Fibroblast of the aortic adventitia (primary cell): ENCODE measurements at places on chromosomes 1 and 21. TPM values are rescaled to one million over a fixed set of nuclear protein-coding genes. Genes with fewer than 3 reads are reported as not detected.

GRCh38 chr1:25587290-25587689, 29.3 kb upstream of the MAN1C1 start:
- no peak for DNase-seq

DNA sequence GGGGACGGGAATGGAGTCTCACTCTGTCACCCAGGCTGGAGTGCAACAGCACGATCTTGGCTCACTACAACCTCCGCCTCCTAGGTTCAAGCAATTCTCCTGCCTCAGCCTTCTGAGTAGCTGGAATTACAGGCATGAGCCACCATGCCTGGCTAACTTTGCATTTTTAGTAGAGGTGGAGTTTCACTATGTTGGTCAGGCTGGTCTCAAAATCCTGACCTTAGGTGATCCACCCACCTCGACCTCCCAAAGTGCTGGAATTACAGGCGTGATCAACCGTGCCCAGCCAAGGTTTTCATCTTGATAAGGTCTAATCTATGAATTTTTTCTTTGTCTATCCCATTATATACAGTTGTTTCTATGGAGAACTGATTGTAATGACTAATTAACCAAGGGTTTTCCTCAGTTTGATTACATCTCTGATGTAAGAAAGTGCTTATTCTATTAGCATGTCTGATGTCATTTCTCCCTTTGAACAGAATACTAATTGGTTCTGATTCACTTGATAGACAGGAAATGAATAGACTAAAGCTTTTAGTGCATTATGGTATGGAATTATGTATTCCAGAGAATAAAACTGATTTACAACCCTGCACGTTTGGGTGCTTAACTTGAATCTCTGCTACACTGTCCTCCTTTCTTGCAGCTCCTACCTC, 11.9 kb downstream of the PACC1 start:
- no peak for DNase-seq

DNA sequence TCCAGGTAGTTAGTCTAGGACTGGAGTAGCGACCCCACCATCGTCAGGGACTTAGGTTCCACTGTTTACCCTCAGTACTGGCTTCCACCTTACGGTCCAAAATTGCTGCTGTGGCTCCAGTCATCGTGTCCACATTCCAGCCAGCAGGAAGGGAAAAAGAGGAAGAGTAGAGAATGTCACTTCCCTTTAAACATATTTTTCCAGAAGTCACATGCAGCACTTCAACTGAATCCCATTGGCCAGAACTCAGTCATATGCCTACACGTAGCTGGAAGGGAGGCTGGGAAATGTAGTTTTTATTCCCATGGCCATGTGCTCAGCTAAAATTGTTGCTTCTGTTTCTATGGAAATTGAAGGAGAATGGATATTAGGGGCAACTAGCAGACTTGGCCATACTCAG, 84.1 kb upstream of the SELENON start:
- no peak for DNase-seq

DNA sequence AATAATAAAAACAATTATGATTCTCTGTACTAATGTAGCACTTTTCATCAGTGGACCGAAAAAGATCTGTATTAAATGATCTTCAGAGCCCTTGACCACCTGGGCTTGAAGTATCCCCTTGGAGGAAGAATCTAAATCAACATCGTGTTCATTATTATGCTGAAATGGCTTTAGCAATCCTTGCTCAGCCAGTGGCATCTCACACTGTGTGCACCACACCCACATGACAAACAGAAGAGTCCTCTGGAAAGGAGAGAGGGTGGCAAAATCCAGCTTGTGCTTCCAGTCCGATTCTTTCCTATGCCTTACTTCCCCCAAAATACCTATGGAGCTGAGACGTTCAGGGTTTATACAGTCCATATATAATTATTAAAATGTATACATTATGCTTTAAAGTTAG, 318.5 kb upstream of the RUNX1 start:
- no peak for DNase-seq

DNA sequence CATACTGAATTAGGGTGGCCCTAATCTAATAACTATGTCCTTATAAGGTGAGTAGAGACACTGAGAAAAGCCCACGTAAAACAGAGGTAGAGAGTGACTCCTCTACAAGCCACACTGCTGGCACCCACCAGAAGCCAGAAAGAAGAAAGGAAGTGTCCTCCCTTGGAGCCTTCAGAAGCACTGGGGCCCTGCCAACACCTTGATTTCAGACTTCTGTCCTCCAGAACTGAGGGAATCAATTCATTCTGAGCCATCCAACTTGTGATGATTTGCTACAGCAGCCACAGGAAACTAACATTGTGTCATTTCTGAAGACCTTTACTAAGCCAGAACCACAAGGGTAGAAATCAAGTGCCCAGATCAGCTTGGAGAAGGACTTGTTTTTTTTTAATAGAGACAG, 15.0 kb downstream of the GNB1 start:
- no peak for DNase-seq

GRCh38 chr1:223479261-223479660, 86.0 kb downstream of the CCDC185 start:
- no peak for DNase-seq

GRCh38 chr1:9410737-9411297, 118.1 kb downstream of the SPSB1 start:
- peak; percentile 65 for DNase-seq

DNA sequence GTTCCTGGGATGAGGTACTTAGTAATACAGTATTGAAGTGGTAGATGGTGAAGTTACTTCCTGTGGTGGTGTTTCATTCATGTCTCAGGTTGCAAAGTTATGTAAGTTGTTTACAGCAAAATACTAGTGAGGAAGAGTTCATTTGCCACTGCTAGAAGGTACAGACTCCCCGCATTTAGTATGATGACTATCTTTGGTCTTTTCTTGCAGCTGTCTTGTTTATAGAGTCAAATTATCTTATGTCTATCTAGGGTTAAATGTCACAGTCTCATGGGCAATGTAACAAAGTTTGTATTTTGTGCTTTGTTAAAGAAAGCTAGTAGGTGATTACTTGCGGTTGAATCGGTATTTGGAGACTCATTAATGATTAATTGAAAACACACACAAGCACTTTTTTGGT, 50.2 kb downstream of the LRRC8D start:
- no peak for DNase-seq

GRCh38 chr1:113534875-113535274, 144.6 kb downstream of the MAGI3 start:
- peak; percentile 49 for DNase-seq

DNA sequence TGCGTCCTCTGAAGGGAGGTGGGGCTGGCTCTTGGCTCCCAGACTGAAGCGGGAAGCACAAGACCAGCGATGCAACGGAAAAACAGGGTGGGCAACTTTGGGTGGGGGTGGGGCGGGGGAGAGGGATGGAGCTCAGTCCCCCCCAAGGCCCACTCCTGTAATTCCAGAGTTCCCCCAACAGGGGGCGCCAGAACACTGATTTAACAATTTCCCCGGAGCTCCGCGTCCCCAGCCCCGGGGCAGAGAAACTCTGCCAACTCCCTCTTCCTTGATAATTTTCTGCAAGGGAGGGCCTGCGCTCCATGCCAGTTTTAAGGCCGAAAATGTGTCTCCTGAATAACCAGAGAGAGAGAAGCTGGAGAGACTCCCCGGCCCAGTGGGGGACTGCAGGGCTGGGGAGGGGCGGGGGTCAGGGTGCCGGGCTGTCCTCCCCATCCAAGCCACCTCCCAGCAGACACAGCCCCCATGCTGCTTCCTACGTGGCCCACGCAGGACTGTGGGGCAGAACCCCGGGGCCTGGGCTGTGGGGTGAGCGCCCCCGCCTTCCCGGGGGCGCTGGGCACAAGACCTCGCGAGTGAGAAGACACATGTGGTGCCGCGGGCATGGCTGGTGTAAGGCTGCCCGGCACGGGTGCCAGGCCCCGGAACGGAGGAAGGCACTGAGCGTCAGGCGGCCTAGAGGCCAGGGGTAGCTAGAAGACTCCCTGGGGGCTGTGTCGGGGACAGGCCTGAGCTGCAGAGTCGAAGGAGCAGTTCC, 51.4 kb downstream of the KIF21B start:
- peak; percentile 66 for DNase-seq

GRCh38 chr1:81619156-81619555, 181.6 kb upstream of the ADGRL2 start:
- no peak for DNase-seq

- no peak for DNase-seq
Measured at GRCh38 chr1:225808136-225808535, 1.8 kb upstream of the EPHX1 start.

GRCh38 chr1:38561725-38562124, 297.8 kb downstream of the RRAGC start:
- DNase-seq = no peak

The ARHGEF10L gene
- 13.6 and 23.9 TPM in 2 replicates for total RNA-seq

The TMEM61 gene
- 0.18 TPM in 1 of 2 replicates, not detected in the other for total RNA-seq

The ZNF683 gene
- not detected in 2 replicates for total RNA-seq

The CXADR gene
- total RNA-seq = 1.6 and 2.0 TPM in 2 replicates

The THAP3 gene
- 9.2 and 11.3 TPM in 2 replicates for total RNA-seq

The GCSAML gene
- not detected in 2 replicates for total RNA-seq
